Smooth muscle cell of bladder (primary cell): ENCODE measurements at places on chromosomes 1 and 21. TPM values are rescaled to one million over a fixed set of nuclear protein-coding genes. Genes with fewer than 3 reads are reported as not detected.

The CACNA1S gene
- not detected in 2 replicates for total RNA-seq

The ASTN1 gene
- under 0.01 TPM in 1 of 2 replicates, not detected in the other for total RNA-seq

The INSRR gene
- total RNA-seq, result not detected in 2 replicates

The DYNLT5 gene
- 0.71 and 0.74 TPM in 2 replicates for total RNA-seq

The FMO1 gene
- total RNA-seq, result 0.14 and 0.37 TPM in 2 replicates

The FMOD gene
- total RNA-seq, result 10.0 and 60.8 TPM in 2 replicates

The PROX1 gene
- total RNA-seq, result under 0.01 TPM in 2 replicates

The LEFTY1 gene
- total RNA-seq, result 0.14 and 0.18 TPM in 2 replicates

The SMIM1 gene
- total RNA-seq, result 2.0 and 2.6 TPM in 2 replicates

The IL12RB2 gene
- total RNA-seq, result not detected in 2 replicates

The ALPL gene
- 1.1 and 1.5 TPM in 2 replicates for total RNA-seq

The ADCY10 gene
- under 0.01 and 0.37 TPM in 2 replicates for total RNA-seq

The DNAH14 gene
- 8.9 and 12.1 TPM in 2 replicates for total RNA-seq

The ACTN2 gene
- total RNA-seq, result 0.09 and 0.14 TPM in 2 replicates

The CD2 gene
- not detected in 2 replicates for total RNA-seq

The RGS16 gene
- total RNA-seq, result 0.71 and 2.4 TPM in 2 replicates

The NEGR1 gene
- 14.2 and 22.2 TPM in 2 replicates for total RNA-seq

The CELA2B gene
- total RNA-seq, result 0.18 and 0.28 TPM in 2 replicates

The WNT2B gene
- 4.1 and 19.2 TPM in 2 replicates for total RNA-seq

The IRF6 gene
- 0.09 and 0.14 TPM in 2 replicates for total RNA-seq
